ENCODE measurements at places on chromosomes 5 and 9. TPM values are rescaled to one million over a fixed set of nuclear protein-coding genes. Genes with fewer than 3 reads are reported as not detected.

DNA sequence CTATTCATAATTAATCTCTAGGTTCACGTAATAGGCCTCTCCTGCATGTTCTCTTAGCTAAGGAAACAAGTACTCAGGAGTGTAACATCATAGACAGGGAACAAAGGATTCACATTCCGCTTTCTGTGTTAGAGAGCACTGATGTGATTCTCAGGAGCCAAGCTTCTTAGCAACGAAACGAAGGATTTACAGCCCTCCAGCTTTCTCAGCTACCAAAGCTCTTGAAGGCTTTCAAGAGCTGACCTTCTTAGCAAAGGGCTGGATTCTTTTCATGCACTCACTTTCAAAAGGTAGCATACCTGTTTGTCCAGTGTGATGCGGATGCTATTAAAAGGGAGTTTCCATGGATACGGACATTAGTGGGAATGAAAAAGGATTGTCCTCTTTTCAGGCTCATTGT is 107.4 kb downstream of the TUSC1 start:
- H3K4me3 ChIP-seq: no peak overlapping the region
- H3K27ac ChIP-seq: no peak overlapping the region
- H3K27me3 ChIP-seq: no peaks in the 10 kb centered on the region
- H3K36me3 ChIP-seq: no peaks in the 10 kb centered on the region

- no peaks in the 10 kb centered on the region for H3K27me3 ChIP-seq
- no peak for DNase-seq
- no peaks in the 10 kb centered on the region for H3K36me3 ChIP-seq
- H3K27ac ChIP-seq: no peak overlapping the region
- H3K4me3 ChIP-seq: no peak overlapping the region
Measured at GRCh38 chr9:110886832-110887231, 151.4 kb downstream of the LPAR1 start.

DNA sequence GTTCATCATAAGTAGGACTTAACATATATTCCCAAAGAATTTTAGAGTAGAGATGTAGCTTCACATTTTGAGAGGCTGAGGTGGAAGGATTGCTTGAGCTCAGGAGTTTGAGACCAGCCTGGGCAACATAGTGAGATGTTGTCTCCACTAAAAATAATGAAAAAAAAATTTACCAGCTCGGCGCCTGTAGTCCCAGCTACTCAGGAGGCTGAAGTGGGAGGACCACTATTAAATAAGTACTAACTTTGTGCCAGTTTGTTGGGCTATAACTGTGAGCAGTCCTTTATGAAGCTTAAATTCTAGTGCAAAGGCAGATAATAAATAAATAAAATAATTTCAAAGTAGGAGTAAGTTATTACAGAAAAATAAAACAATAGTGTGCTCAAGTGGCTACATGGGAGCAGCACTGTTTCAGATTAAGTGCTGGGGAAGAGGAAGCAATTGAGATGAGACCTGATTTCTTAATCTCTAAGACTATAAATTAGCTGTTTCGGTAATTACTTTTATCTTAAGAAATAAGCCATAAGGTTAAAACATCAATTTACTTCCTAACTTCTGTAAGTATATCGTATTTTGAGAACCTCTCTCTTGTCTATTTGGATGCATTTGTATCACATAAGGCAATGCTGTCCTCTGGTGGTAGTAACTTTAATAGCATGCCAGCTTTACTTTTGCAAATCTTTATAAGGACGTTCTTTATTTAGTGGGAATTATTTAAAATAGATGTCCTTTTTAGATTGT is 98.9 kb downstream of the CSNK1G3 start:
- no peak for DNase-seq
- no peaks in the 10 kb centered on the region for H3K27me3 ChIP-seq
- no peaks in the 10 kb centered on the region for H3K36me3 ChIP-seq
- H3K4me3 ChIP-seq: no peak overlapping the region
- H3K27ac ChIP-seq: no peak overlapping the region

DNA sequence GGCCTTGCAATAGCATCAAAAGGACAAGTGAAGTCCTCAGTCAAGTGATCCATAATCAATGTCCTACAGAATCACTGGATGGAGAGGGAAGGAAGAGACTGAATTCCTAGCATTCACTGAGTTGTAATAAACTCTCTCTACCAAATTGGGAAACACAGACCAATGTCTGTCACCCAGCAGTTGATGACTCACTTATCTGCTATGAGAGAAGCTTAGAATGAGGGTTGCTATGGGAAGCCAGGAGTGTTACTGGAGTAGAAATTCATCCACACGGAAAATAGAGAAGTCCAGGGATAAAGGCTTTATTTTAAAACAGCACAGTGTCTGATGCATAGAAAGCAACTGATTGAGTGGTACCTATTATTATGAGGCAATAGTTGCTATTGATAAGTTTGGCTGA is 407.4 kb downstream of the BRINP1 start:
- no peak for DNase-seq
- no peak overlapping the region for H3K4me3 ChIP-seq
- H3K27me3 ChIP-seq: no peaks in the 10 kb centered on the region
- H3K4me1 ChIP-seq: no peaks in the 10 kb centered on the region
- peaks cover 6% of the 10 kb centered on the region for H3K36me3 ChIP-seq
- H3K27ac ChIP-seq: no peak overlapping the region

- no peaks in the 10 kb centered on the region for H3K4me1 ChIP-seq
- peaks cover 56% of the 10 kb centered on the region for H3K27me3 ChIP-seq
- no peak overlapping the region for H3K27ac ChIP-seq
Measured at GRCh38 chr5:175772747-175773533, 98.4 kb upstream of the CPLX2 start.

TCF7 gene
- total RNA-seq: 2.6 TPM

GRCh38 chr5:16554110-16554509 is 62.7 kb downstream of the RETREG1 start:
- H3K4me1 ChIP-seq: no peaks in the 10 kb centered on the region
- no peak for DNase-seq
- H3K27ac ChIP-seq: no peak overlapping the region
- no peak overlapping the region for H3K4me3 ChIP-seq
- H3K27me3 ChIP-seq: no peaks in the 10 kb centered on the region
- H3K36me3 ChIP-seq: no peaks in the 10 kb centered on the region

DNA sequence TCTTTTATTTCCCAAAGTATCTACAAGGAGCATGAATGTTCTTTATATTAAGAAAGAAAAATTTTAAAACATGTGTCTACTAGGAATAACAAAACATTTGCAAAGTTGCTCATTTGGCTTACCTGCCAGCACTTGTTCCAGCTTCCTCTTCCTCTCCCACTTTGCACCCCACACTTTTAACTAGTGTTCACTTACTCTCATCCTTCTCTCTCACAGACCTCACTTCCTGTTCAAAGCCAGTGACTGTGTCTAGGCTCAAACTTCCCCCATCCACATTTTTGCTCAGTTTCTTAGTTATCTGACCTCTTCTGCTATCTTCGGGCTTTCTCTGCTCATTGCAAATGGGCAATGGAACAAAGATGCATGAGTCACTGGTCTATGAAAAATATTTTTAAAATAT is 512.2 kb upstream of the ZNF462 start:
- peaks cover 4% of the 10 kb centered on the region for H3K4me1 ChIP-seq
- H3K27me3 ChIP-seq: no peaks in the 10 kb centered on the region
- peaks cover 10% of the 10 kb centered on the region for H3K36me3 ChIP-seq
- no peak overlapping the region for H3K27ac ChIP-seq

DNA sequence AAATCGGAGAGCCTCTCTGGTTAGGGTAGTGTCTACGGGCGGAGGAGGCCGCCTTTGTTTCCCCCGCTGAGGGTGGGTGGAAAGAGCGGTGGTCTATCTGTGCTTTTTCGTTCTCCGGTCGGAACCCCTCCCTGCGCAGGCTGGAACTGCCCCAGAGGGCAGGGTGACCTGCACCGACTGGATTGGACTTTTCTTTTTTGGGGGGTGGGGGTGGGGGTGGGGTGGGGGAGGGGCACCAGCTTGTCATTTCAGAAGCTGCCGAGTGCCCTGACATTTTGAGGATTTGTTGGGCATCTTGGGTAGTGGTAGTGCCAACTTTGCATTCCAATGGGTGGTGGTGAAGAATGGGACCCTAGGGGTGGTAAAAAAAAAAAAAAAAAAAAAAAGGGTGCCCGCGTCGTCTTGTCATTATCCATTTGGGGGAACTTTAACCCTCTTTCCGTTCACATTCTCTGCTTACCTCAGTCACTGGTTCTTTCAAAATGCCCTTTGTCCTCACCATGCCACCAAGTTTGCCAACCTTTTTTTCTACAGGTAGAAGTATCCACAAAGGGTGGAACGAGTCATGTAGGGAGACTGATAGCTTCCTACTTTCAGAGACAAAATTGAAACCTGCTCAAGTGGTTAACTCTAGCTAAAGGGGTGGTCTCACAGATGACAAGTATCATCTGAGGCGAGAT is 1.3 kb downstream of the UBE2R2 start:
- DNase-seq: no peak
- peaks cover 7% of the 10 kb centered on the region for H3K36me3 ChIP-seq
- no peaks in the 10 kb centered on the region for H3K27me3 ChIP-seq
- H3K4me3 ChIP-seq: peak overlapping the region; percentile 83
- H3K4me1 ChIP-seq: peaks cover 54% of the 10 kb centered on the region

SHOC1 gene
- not detected for total RNA-seq

ZBTB43 gene
- 42.1 TPM for total RNA-seq

DNA sequence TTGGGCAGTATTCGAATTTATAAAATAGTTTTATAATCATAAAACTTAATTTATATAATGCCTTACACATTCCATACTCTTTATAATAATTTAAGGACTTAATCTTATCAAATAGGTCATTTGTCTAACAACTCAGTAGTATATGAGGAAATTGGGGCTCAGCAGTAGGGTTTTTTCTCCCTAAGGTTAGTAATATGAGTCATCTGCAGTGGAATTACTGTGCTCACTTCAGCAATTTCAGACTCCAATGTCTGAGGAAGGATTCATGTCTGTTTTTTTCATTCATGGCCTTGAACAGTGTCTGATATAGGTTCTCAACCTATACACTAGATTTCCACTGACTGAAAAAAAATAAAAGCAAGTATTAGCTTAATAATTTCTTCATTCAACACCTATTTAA is 7.4 kb downstream of the DMRTA1 start:
- DNase-seq: no peak
- H3K4me3 ChIP-seq: no peak overlapping the region
- no peaks in the 10 kb centered on the region for H3K4me1 ChIP-seq

GRCh38 chr9:131279196-131279862 is 3.0 kb upstream of the FAM78A start:
- H3K27ac ChIP-seq: peak overlapping the region; percentile 70
- H3K36me3 ChIP-seq: no peaks in the 10 kb centered on the region
- H3K27me3 ChIP-seq: peaks cover 7% of the 10 kb centered on the region

DNA sequence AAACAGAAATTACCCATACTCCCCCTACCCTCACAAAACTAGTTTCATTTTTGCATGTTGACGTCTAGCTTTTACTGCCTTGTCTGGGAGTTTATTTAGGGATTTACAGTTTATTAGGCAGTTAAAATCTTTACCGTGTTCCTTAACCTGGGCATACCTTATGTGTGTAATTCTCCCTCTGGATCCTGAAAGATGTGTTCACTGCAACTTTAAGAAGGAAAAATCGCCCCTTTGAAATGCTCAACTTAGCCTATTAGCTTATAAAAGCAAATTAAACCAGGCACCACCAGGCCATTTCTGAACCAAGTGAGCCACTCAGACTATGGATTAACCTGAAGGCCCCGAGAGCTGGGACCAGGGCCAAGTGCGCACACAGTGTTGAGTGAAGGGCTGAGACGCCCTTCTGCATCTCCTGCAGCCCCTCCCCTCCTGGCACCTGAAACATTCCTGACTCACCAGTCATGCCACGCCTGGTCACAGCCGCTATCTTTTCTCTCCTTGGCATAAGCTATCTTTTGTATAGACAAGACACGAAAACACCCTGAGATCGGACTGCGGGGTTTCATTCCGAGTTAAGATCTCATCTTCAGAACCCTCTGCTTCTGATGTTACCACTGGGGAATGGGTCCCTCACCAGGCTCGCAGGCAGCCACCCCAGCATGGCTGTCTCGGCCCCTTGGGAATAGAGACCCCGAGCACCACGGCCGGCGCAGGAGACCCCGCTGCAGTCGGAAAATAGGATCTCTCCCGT is 111.9 kb downstream of the ROR2 start:
- H3K4me3 ChIP-seq: no peak overlapping the region
- no peaks in the 10 kb centered on the region for H3K36me3 ChIP-seq
- no peaks in the 10 kb centered on the region for H3K4me1 ChIP-seq
- peaks cover 13% of the 10 kb centered on the region for H3K27me3 ChIP-seq

DNA sequence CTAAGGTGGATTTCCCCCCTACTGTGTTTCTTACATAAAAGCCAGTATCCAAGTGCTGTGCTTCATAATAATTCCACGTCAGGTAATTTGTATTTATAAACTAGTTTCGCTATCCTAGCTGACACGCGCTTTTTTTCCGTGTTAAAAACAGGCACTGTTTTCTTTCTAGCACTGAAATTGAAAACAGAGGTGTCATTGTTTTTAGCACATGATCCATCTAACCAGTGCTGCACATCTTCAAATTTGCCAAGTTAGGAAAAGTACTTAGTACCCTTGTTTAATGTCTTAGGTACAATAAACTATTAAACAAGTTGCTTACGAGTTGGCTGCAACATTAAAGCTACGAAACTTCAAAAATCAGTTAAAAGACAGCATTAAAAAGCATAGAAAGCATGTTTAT is 49.9 kb downstream of the JMY start:
- peaks cover 12% of the 10 kb centered on the region for H3K36me3 ChIP-seq
- no peak overlapping the region for H3K4me3 ChIP-seq
- peaks cover 16% of the 10 kb centered on the region for H3K4me1 ChIP-seq
- H3K27ac ChIP-seq: no peak overlapping the region

- DNase-seq: no peak
- peaks cover 28% of the 10 kb centered on the region for H3K27me3 ChIP-seq
- H3K36me3 ChIP-seq: no peaks in the 10 kb centered on the region
- H3K4me3 ChIP-seq: no peak overlapping the region
- H3K27ac ChIP-seq: no peak overlapping the region
Measured at GRCh38 chr9:16033253-16033652, 480.4 kb downstream of the CCDC171 start.

DNA sequence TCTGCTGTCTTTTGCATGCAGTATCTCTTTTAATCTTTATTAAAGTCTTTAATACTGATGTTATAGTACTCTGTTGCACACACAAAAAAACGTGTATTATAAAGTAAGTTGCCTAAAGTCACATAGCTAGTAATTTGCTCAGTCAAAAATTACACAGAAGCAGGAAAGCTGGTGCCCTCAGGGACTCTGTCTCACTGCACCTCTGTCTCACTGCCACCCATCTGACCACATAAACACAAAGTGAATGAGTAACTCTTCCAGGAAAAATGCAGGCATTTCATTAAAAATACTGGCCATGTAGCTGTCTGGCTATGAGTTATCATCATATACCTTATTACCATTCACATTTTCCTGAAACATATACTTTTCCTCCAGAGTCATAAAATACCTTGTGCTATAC is 591.7 kb downstream of the CSNK1G3 start:
- H3K36me3 ChIP-seq: no peaks in the 10 kb centered on the region
- DNase-seq: no peak
- H3K27ac ChIP-seq: no peak overlapping the region
- H3K4me1 ChIP-seq: no peaks in the 10 kb centered on the region
- H3K27me3 ChIP-seq: no peaks in the 10 kb centered on the region

Measured in natural killer cell treated with Interleukin-12 subunit alpha and Interleukin-12 subunit beta and Interleukin-15 and Interleukin-18, amount 100 ng/mL, for 72 hours (primary cell).